ENCODE measurements at places on chromosomes 2 and 18. TPM values are rescaled to one million over a fixed set of nuclear protein-coding genes. Genes with fewer than 3 reads are reported as not detected.
A peak's percentile ranks its signal among the peaks of the same experiment; 100 is the strongest.

The CIB4 gene
- 0.19 TPM for total RNA-seq

The HJURP gene
- not detected for total RNA-seq

The NR4A2 gene
- total RNA-seq, result 4.4 TPM

The POTEI gene
- total RNA-seq, result 0.08 TPM

The WNT10A gene
- total RNA-seq, result 1.5 TPM

The FAP gene
- 4.9 TPM for total RNA-seq

DNA sequence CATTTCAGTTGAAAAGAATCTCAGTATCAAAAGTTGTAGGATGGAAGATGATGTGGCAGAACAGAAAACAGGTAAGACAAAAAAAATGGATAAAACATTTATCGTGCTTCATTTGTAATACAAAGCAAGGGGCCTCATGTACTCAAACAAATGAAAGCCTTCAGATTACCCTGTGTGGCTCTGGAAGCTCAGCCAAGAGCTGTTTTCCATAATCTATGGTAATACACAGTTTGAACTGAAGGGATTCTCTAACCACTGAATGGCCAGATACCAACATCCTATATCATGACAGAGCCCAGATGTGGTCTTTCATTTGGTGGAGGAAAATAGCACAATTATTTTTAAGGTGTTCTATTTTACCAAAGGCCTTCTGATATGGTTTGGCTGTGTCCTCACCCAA, 272.1 kb upstream of the RND3 start:
- no peak overlapping the region for H3K27ac ChIP-seq
- no peaks in the 10 kb centered on the region for H3K36me3 ChIP-seq
- no peak for DNase-seq
- H3K4me1 ChIP-seq, result no peaks in the 10 kb centered on the region
- no peak overlapping the region for H3K4me3 ChIP-seq
- H3K27me3 ChIP-seq, result no peaks in the 10 kb centered on the region

- no peak overlapping the region for H3K4me3 ChIP-seq
- no peaks in the 10 kb centered on the region for H3K4me1 ChIP-seq
- no peaks in the 10 kb centered on the region for H3K27me3 ChIP-seq
- no peak for DNase-seq
- H3K36me3 ChIP-seq, result no peaks in the 10 kb centered on the region
Measured at GRCh38 chr18:62264984-62265383, 60.1 kb upstream of the TNFRSF11A start.

GRCh38 chr2:85250045-85250444, 77.7 kb downstream of the TGOLN2 start:
- peak overlapping the region; percentile 55 for H3K27ac ChIP-seq
- H3K27me3 ChIP-seq, result no peaks in the 10 kb centered on the region
- no peak for DNase-seq
- H3K4me1 ChIP-seq, result peaks cover 13% of the 10 kb centered on the region
- H3K36me3 ChIP-seq, result no peaks in the 10 kb centered on the region
- no peak overlapping the region for H3K4me3 ChIP-seq

DNA sequence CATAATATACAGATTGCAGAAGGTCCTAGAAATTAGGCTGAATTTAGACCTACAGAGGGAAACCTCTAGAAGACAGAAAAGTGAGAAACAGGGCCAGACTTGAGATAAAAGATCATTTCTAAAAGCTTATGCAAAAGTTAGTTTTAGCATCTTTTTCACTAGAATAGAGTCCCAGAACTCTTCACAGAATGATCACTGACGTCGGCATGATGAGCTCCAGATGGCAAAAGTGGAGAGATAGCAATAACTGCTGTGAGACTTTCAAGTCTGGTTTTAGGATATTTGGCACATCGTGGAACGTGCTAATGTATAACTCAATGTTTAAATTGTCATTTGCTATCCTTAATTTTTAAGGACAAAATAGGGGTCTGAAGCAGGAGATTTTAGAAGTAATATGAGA, 1050.7 kb upstream of the CELF4 start:
- H3K27me3 ChIP-seq, result no peaks in the 10 kb centered on the region
- H3K4me1 ChIP-seq, result no peaks in the 10 kb centered on the region
- H3K4me3 ChIP-seq, result no peak overlapping the region
- DNase-seq, result no peak

- DNase-seq, result no peak
- no peaks in the 10 kb centered on the region for H3K36me3 ChIP-seq
- H3K4me3 ChIP-seq, result no peak overlapping the region
Measured at GRCh38 chr18:148841-149240, 9.5 kb upstream of the USP14 start.

Measured in pancreas (tissue), 10 donors.